ENCODE measurements at places on chromosomes 5 and 9. TPM values are rescaled to one million over a fixed set of nuclear protein-coding genes. Genes with fewer than 3 reads are reported as not detected.

DNA sequence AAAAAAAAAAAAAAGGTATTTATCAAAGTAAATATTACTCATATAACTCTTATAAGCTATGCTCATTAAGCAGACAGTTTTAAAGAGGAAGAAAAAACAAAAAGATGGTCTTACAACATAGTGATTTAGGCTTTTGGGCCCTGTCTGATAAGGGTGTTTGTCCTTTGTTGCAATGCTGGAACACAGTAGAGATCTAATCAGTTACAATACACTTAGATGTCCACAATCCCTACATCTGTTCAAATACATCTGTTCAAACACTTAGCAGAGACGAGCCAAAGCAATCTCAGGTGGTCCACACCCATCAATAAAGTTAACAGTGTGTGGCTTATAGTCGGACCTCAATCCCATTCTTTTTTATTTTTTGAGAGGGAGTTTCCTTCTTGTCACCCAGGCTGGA lies 11.0 kb downstream of the PRXL2C start:
- DNase-seq, result no peak

DNA sequence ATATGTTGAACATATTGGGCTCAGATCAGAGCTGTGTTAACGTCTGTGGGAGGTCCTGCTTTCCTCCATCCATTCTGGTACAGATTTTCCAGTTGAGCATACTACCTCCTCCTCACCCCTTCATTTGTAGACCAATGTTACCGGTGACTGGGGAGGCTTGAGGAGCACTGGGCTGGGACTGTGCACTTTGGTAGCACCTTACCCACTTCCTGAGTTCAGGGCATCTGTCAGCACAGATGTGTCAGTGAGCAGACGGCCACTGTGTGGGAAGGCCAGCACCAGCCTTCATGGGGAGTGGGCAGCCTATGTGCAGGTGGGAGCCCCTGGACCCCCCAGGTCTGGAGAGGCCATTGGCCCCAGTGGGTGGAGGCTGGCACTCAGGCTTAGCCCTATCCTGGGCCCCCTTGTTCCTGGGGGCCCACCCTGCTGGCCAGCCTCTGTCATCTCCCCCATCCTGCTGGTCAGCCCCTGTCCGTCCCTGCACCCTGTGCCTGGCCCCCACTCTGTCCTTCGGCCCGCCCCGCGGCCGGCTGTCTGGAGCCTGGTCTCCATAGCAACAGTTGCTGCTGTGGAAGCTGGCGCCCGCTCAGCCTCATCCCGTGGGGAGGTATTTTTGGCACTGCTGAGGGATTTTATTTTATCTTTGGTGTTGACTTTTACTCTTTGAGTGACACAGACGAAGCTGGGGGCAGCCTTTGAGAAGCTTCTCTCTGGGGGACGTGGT lies 21.3 kb downstream of the WNK2 start:
- no peak for DNase-seq

GRCh38 chr5:118439831-118440230 lies 548.5 kb downstream of the DTWD2 start:
- no peak for DNase-seq

PTTG1 gene
- total RNA-seq, result 19.9 TPM

SHISAL2B gene
- total RNA-seq, result not detected

DMRT3 gene
- not detected for total RNA-seq

- DNase-seq, result no peak
These were observed 55.6 kb downstream of the RXRA start for GRCh38 chr9:134381671-134382516.

DNA sequence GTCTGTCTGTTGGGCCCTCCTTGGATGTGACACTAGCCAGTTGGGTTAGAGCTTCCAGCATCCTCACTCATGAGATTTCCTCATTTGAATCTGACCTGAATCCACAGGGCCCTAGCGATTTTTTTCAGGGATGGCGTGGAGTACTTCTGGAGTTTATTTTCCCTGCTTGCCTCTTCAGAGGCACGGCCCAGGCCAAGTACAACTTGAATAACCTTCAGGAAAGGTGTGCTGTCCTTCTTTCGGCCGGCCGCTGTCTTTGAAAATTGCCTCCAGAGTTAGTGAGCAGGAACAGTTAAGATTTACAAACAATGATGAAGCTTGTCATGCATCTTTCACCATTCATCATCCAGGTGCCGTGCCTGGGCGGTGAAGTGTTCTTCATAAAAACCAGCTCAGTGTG lies 49.5 kb upstream of the DMRT3 start:
- DNase-seq, result no peak

DNA sequence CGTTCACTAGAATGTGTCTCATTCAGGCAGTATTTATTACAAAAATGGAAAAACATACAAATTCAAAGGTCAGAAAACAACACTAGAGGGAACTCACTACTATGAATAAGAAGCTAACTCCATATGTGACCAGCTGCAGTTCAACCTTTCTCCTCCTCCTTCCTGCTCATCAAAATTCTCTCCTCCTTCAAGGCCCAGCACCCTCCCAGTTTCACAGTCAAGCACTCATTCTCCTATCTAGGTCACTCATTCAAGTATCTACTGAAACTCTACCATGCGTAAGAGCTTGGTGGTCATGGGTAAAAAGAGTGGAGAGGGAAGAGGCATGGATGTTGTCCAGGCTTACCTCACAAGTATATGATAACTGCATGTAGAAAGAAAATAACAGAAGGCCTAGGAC lies 27.7 kb downstream of the ECPAS start:
- DNase-seq, result peak; percentile 9

GRXCR2 gene
- not detected for total RNA-seq

All from renal cortical epithelial cell (primary cell).